Activated CD4-positive, alpha-beta memory T cell treated with anti-CD3 and anti-CD28 coated beads, Interleukin-2, amount 10 ng/mL, durations not matched to agents 7 days and 5 days (primary cell): ENCODE measurements at places on chromosomes 5 and 9. TPM values are rescaled to one million over a fixed set of nuclear protein-coding genes. Genes with fewer than 3 reads are reported as not detected.

DND1 gene
- total RNA-seq, result 2.5 TPM

SPINK13 gene
- not detected for total RNA-seq

CKS2 gene
- total RNA-seq, result 180 TPM

DNA sequence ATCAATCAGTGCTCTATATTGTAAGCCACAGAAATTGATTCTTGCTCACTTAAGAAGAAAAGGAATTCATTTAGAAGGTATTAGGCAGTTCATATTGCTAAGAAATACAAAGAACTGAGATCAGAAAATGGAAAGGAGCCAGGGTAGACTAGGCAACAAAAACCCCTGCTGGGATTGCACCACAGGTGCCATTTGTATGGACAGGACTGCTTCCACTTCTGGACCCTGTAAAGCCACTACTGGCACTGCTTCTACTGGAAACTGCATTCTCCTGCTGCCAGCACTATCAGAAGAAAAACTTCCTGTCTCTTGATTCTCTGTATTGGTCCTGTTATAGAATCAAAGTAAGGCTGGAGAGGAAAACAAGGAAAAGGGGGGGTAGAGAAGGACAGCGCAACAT lies 45.9 kb downstream of the CERT1 start:
- no peak for DNase-seq
- H3K27ac ChIP-seq, result no peak overlapping the region
- peaks cover 34% of the 10 kb centered on the region for H3K36me3 ChIP-seq
- no peak overlapping the region for H3K4me3 ChIP-seq
- H3K4me1 ChIP-seq, result peaks cover 9% of the 10 kb centered on the region

DNA sequence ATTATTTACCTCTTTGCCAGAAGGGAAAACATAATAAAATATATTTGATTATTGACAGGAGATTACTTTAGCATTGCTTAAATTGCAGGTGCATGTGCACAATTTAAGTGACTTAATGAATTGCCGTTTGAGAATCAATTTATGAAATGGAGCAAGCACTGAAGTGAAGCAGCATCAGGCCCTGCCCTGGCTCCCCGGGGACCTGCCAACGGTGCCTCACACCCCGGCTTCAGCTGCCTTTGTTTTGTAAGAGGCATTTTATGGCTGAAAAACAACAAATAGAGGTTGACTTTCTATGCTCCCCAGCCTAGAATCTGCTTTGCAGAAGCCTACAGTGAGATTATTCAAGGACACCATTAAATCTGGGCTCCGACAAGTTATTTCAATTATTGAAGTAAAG lies 359.1 kb upstream of the IRX4 start:
- no peak for DNase-seq
- H3K27ac ChIP-seq, result no peak overlapping the region
- H3K4me3 ChIP-seq, result no peak overlapping the region
- H3K27me3 ChIP-seq, result no peaks in the 10 kb centered on the region
- H3K4me1 ChIP-seq, result no peaks in the 10 kb centered on the region

DNA sequence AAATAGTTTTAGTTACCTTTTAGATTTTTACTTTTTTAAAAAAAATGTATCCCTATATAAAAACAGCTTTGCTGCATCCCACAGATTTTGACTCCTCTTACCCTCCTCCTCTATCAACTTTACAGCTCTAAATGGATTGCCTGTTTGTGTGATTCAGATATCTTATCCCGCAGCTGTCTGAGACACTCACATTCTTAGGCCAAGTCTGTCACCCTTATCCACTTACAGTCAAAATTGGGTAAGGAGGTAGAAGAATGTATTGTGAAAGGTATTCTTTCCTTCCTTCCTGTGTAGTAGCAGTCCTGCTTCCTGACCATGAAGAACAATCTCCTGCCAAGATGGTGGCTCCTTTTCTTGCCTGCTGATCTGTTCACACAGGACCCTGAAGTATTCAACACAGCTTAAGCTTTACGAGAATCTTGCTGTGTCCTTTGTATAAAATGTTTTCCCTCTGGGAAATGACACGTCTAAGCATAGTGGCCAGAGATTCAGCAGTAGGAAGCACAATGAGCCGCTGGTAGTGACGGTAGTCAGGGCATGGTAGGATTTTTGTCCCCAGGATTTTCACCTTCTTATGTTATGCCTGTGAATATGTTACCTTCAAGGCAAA lies 67.7 kb upstream of the ST8SIA4 start:
- H3K4me1 ChIP-seq, result no peaks in the 10 kb centered on the region
- H3K4me3 ChIP-seq, result no peak overlapping the region
- no peaks in the 10 kb centered on the region for H3K27me3 ChIP-seq

- H3K27me3 ChIP-seq, result no peaks in the 10 kb centered on the region
- DNase-seq, result no peak
- no peak overlapping the region for H3K27ac ChIP-seq
- no peaks in the 10 kb centered on the region for H3K4me1 ChIP-seq
Observed at GRCh38 chr5:19713740-19714139, 274.3 kb downstream of the CDH18 start.

DNA sequence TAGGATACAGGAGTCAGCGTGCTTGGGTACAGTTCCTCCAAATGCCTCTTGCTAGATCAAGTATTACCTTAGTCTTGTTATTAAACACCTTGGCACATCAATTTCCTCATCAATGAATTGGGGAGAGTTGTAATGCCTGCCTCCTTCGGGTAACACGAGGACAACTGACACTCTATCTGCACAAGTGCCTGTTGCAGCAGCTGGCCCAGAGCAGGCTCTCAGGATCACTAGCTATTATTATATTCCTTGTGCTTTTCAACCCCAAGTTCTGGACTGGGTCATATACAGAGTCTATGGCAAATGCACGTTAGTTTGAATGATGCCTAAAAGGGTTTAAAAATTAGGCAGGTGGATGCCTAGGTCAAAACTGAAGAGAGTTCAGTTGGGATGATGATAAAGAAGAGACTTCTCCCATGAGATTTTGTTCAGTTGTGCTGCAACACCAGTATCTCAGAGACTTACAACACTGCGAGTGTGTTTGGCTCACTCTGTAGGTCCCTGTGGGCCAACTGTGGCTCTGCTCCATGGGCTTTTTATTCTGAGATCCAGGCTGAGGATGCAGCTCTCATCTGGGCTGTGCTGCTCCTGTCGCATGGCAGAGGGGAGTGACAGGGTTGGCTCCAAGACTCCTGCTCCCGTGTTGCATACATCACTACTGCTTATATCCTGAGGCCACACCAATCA lies 41.1 kb upstream of the TEX48 start:
- H3K4me1 ChIP-seq, result peaks cover 55% of the 10 kb centered on the region
- H3K27ac ChIP-seq, result no peak overlapping the region
- H3K4me3 ChIP-seq, result no peak overlapping the region
